ENCODE measurements at places on chromosomes 4 and X. TPM values are rescaled to one million over a fixed set of nuclear protein-coding genes. Genes with fewer than 3 reads are reported as not detected.

The FABP2 gene
- not detected for total RNA-seq

DNA sequence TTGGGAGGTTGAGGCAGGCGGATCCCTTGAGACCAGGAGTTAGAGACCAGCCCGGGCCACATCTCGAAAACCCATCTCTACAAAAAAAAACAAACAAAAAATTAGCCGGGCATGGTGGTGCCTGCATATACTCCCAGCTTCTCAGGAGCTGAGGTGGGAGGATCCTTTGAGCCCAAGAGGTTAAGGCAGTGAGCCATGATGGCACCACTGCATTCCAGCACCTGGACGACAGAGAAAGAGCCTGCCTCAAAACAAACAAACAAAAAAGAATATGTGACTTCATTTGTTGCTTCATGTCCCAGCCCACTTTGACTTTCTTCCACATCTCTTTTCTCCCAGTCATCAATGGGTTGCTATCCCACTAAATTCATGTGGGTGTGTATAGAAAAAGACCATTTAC, 79.7 kb downstream of the BCOR start:
- no peak for DNase-seq

DNA sequence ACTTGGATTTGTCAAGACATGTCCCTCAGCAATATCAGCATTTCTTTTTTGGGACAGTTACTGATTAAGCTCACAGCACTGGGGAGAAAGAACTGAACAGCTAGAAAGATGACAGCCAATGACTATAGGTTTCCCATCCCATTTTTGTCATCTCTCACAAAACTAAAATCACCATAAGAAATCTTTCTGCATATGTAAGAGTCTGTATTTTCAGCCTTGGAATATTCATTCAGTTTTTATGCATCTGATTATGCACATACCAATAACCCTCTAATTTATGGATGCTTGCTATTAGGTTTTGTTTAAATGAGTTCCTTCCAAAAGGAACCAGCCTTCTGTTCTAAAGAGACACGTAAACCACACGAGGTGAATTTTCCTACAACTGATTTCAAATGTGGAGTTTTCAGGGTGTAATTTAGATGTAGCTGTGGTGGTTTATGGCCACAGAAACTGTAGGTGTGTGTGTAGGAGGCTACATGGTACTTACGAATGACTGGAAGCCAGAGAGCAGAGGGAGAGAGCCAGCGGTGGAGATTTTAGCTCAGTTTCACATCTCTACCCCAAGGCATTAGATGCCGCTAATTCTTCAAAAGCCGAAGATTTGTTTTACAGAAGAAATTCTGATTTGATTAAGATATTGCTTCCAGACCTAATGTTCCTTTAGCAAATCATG, 55.3 kb downstream of the AFF2 start:
- DNase-seq, result no peak

- DNase-seq, result no peak
Measured at GRCh38 chr4:54289316-54289715, 60.2 kb downstream of the PDGFRA start.

- DNase-seq, result peak; percentile 80
Measured at GRCh38 chrX:107894038-107894437, 68.4 kb downstream of the MID2 start.

All from activated CD4-positive, alpha-beta T cell treated with anti-CD3 and anti-CD28 coated beads, Interleukin-2, amount 10 ng/mL, durations not matched to agents 24 days and 14 days (primary cell).